CD4-positive, alpha-beta T cell treated with Interleukin-1 beta for 1 hour (primary cell): ENCODE measurements at places on chromosomes 5 and 9.

DNA sequence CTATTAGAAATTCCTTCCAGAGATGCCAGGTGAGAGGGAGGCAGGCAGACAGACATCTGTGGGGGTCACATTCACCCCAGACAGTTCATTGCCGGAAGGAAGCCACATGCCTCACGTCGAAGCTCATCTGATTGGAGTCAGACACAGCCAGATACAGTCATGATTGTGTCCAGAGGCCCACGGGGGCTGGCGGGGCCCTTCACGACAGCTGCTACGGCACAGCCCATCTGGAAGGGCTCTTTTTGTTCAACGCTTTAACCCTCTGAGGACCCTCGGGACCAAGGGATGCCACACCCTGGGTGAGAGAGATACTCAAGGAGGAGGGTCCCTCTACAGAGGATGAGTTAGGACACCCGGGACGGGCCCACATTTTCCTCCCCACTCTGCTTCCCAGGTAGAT is 31.9 kb upstream of the GABRP start:
- no peak for DNase-seq

DNA sequence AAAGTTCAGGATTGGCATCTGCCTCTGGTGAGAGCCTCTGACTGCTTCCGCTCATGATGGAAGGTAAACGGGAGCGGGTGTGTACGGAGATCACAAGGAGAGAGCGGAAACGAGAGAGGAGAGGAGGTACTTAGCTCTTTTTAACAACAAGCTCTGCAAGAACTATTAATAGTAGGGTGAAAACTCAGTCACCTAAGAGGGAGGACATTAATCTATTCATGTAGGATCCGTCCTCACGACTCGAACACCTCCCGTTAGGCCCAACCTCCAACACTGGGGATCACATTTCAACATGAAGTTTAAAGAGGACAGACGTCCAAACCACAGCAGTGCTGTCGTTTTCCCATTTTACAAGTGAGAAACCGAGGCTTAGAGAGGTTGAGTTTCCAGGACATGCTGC is 173.7 kb downstream of the SLC28A3 start:
- no peak for DNase-seq

- peak; percentile 51 for DNase-seq
Measured at GRCh38 chr5:61333321-61333953, 1.4 kb downstream of the ZSWIM6 start.

GRCh38 chr5:157381746-157382145 is 78.3 kb upstream of the NIPAL4 start:
- no peak for DNase-seq
